Hematopoietic multipotent progenitor cell treated with erythropoietin and hydrocortisone succinate and interleukin-3 and kit ligand, for 4 days (in vitro differentiated cells): ENCODE measurements at places on chromosomes 11 and 22.

DNA sequence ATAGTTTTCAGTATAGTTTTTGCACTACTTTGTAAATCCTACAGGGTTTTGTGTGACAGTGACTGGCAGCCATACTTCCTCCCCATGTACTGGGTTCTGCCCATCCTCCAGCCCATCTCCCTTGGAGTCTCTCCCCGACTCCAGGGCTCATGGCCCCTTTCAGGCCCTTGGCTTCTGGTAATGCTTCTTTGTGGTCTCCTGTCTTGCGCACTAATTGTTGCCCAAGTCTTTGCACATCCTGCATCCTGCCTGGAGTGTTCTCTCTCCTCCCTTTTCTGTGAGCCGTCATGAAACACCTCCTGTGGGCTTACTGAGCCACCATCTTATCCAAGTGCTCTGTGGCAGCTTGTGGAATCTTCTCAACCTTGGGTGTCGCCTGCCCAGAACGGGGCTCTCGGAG is 11.4 kb upstream of the KCNQ1OT1 start:
- no peak for DNase-seq

GRCh38 chr11:100119176-100119575 is 567.9 kb upstream of the ARHGAP42 start:
- no peak for DNase-seq

DNA sequence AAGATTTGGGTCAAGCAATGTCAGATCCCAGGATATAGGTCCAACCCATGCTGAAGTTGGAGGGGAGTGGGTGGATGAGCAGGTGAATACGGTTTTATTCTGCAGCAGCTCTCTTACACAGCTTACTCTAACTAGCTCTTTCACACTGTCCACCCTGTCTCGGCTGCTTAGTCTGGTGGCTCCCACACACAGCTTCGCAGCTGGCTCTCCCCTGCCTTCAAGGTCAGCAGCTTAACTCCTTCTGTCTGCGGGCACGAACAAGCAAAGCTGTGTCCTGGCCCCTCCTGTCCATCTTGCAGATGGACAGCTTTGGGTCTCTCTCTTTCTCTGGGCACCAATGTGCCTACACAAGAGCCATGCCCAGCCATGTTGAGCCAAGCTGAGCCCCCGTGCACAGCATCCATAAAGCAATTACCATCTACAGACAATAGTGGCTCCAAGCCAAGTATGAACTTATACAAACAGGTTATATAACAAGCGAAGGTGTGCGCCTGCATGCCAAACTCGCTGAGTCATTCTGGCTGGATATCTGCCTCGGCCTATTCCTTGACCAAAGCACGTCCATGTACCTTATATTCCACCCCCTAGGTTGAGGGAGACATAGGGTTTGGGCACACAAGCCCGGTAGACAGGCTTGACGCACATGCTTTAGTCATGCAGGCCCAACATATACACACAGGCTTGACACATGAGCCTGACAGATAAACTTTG is 1307.8 kb upstream of the RAG2 start:
- no peak for DNase-seq

GRCh38 chr11:116657842-116658825 is 114.7 kb downstream of the BUD13 start:
- peak; percentile 25 for DNase-seq

- no peak for DNase-seq
These were observed 330.3 kb upstream of the PITPNB start for GRCh38 chr22:28249402-28249801.

GRCh38 chr11:81674211-81674610 is 1059.5 kb downstream of the FAM181B start:
- no peak for DNase-seq

- no peak for DNase-seq
These were observed 4.0 kb downstream of the PRODH start for GRCh38 chr22:18931905-18932652.

DNA sequence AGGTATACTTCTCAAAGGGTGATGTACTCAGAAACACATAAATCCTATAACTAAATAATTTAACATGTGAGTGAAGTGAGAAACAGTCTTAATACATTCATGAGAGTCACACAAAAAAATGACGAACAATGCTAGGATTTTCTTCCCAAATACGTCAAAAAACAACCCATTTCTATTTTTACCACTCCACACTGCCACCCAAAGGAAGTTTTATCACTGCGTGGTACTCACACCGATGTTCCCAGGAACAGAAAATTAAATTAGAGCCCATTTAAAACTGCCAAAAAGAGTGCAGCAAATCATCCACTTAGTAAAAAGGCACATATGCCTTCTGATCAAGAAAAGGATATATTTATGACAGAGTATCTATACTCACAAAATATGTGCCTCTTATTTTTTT is 710.9 kb upstream of the FAT3 start:
- DNase-seq = no peak

GRCh38 chr22:41524251-41524661 is 20.0 kb downstream of the POLR3H start:
- DNase-seq = no peak

GRCh38 chr11:61917334-61918109 is at the start of gene RAB3IL1:
Gene RAB3IL1, minus strand, starts transcription at chr11:61917566. Its CDS starts 199 bp downstream, at chr11:61917367.
- DNase-seq = peak; percentile 53

DNA sequence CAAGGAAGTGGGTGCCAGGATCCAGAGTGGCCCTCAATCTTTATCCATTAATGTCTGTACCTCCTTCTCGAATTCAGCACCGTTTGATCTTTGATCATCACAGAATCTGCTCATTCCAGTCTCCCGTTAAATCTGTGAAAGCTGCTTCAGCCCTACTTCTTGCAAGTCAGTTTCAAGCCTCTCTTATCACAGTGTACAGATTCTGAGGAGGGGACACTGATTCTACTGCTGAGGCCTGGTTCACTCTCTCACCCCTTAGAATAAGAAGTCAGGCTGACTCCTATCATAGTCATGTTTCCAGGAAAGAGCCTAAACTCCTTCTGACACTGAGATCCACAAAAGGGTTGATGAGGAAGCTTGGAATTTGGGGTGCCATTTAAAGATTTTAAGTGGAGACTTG is 39.0 kb downstream of the MAML2 start:
- DNase-seq = no peak
